Activated CD4-positive, alpha-beta T cell treated with anti-CD3 and anti-CD28 coated beads for 48 hours (primary cell): ENCODE measurements at places on chromosomes 2 and 18.

- DNase-seq: peak; percentile 75
These were observed 183.4 kb downstream of the MYO3B start for GRCh38 chr2:170361090-170361936.

DNA sequence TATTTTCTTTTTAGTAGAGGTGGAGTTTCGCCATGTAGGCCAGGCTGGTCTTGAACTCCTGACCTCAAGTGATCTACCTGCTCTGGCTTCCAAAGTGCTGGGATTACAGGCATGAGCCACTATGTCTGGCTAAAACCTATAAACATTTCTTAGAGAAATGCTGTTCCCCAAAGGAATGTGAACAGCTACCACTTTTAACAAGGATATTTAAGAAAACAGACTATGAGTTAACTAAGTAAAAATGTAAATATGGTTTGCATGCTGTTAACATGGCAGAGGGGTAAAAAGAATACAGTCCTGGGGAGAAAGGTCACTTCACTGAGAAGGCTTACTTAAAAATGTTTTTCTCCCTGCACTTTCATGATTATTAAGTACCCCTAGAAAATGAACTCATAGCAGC is 57.1 kb downstream of the SLC16A14 start:
- DNase-seq: no peak

DNA sequence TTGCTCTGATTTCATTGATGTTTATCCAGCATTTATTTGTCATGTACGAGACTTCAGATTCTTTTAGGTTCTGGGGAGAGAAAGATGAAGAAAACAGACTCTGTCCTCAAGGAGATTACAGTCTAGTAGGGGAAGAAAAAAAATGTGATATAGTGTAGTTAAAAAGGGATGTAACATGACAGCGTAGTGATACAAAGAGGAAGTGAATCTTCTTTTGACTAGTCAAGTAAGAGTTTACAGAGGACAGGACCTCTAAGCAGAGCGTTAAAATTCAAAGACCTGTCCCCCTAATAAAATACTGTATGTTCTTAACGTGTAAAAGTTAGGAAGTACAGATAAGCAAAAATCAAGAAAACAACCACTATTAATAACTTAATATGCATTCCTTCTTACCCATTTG is 47.7 kb downstream of the NCOA1 start:
- no peak for DNase-seq

DNA sequence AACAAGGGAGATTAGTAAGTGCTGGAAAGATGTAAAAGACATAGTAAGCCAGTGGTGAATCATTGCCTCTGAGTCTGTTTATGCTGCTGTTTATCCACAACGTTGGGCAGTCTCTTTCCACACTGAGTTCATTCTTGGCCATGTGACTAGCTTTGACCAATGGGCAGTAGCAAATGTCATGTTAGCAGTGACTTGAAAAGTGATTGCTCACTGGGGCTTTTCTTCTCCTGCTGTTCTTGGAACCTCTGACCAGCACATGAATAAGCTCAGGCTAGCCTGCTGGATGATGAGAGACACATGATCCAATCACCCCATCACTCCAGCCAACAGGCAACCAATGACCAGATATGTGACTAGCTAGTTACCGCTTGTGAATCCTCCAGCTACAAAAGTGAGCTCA is 360.4 kb downstream of the SLC4A3 start:
- DNase-seq: no peak

- DNase-seq: no peak
These were observed 150.5 kb downstream of the MBP start for GRCh38 chr18:76982038-76982437.

DNA sequence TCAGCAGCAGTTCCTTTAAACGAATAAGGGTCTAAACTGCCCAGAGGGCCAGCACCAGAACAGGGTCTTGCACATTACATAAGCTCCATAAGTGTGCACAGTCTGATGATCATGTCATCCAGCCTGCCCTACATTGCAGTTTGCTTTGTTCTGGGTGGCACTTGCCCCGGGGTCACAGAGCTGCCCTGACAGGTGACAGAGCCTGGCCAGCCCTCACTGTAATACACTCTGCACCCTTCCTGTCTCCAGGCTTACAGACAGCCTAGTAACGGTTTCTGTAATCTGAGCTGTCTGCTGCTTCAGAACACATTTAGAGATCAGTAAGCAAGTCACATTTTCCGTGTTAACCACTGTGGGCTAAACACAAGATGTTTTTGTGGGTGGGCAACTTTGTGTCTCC is 213.3 kb downstream of the FAM210A start:
- DNase-seq: peak; percentile 11

DNA sequence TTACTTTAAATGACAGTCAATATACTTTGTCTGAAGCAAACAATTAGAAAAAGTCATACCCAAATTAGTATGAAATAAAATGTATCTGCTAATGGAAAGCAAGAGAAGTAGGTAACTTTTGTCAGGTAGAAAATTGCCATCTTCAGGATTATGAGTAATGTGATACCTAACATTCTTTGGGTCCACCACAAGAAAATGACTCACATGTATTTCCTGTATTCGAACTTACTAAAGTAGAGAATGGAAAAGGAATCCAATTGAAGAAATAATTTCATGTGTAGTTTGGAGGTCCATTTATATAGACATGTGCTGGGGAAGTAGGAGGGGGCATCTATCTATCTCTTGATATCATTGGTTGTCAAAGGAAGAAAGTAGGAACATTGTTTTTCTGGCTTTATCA is 636.2 kb upstream of the CHAC2 start:
- DNase-seq: no peak

DNA sequence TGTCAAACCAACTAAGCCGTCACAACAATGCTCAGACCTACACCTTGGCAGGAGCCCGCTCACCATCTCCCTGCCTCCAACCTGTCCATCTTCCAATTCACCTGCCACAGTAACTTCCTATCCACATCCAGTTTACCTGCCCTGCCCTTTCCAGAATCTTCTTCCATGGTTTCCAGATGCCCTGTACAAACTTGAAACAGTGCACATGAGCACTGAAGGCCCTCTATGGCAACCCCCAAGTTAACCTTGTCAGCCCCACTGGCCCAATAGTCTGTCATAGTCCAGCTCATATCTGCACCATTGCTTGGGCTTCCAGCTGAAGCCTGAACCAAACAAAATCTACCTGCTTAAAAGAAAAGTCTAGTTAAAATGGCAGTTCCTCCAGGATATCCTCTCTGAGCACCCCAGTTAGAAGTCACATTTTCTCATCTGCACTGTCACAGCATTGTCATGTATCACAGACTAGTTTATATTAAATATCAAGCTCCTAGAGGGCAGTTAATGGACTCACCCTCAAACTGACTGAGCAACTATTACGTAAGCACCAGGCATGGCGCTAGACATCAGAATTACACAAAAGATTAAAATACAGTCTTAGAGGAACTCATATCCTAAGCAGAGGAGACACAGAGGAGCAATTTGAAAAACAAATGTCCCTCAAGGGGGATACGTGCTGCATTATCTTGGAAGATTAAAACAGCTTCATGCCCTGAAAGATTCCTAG is 11.6 kb downstream of the NFE2L2 start:
- no peak for DNase-seq

DNA sequence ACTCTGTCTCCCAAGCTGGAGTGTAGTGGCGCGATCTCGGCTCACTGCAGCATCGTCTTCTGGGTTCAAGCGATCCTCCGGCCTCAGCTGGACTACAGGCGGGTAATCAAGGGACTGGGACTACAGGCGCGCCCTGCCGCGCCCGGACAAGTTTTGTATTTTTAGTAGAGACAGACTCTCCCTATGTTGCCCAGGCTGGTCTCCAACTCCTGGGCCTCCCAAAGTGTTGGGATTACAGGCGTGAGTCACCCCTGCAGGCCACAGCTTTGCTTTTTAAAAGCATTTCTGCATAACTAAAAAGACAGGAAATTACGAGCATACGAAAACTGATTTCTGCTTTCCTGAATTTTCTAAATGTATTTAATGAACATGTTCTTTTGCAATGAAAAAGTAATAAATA is 916 bp upstream of the OSBPL1A start:
- DNase-seq: no peak
